ENCODE measurements at places on chromosomes 13 and 19.

DNA sequence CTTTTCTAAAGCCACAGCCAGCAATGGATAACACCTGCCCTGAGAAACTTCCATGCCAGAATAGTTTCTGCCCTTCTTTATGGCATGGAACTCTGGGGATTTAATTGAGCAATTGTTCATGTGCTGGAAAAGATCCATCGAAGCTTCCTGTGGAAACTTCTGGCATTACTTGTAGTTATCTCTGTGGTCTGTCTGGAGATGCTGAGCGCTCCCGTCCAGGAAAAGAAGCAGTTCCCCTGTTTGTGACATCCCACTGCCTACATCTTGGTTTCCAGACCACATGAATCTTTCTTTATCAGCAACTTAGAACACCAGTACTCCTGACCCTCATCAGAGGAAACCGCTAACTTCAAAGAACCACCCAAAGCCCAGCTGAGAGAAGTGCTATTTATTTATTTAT is 24.6 kb downstream of the FLT1 start:
- DNase-seq, result no peak

DNA sequence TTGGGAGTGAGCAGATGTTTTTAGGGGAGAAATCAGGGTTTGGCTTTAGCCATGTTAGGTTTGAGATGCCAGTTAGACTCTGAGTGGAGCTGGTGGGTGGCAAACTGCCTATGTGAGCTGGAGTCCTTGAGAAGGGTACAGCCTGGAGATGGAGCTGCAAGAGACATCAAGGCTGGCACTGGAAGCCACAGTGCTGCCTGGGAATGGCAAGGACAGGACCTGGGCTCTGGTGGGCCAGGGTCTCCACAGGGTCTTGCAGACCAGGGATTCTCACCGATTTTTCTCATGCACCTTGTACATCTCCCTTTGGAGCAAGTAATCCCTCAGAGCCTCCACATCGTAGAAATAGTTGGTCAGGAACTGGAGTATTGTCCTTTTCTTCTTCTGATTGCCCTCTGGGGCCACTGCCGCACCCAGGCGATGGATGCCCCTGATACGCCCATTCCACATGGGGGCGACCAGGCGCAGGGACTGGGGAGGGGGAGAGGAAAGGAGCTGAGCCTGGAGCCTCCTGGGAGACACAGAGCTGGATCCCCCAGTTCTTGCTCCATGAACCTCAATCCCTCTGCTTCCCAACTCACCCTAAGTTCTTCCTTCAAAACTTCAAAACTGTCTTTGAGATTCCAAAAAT is 1.7 kb downstream of the DMAC2 start:
- no peak for DNase-seq

- DNase-seq, result no peak
Measured at GRCh38 chr13:28041501-28041900, 53.0 kb upstream of the URAD start.

DNA sequence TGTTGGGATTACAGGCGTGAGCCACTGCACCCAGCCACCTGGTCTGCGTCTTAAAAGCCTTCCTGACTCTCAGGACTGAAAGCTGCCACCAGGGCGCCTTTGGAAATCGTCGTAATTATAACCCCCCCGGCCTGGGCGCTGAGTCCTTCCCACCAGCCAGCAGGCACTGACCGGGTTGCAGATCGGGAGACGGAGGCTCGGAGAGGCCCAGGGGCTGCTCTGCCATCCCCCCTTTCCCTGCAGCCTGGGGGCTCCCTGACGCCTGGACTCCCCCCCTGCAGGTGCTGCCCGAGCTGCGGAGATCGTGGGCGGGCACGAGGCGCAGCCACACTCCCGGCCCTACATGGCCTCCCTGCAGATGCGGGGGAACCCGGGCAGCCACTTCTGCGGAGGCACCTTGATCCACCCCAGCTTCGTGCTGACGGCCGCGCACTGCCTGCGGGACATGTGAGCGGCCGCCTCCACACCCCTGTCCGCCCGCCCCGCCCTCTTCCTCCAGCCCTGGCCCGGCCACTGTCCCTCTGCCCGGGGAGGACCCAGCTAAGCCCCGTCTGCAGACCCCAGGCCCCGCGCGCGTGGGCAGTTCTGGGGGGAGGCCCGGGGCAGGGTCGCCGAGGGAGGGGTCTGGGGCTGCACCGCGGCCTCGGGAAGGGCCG is 2.5 kb downstream of the PRTN3 start:
- no peak for DNase-seq

GRCh38 chr19:11814700-11815035 is 595 bp downstream of the ZNF440 start:
- no peak for DNase-seq

DNA sequence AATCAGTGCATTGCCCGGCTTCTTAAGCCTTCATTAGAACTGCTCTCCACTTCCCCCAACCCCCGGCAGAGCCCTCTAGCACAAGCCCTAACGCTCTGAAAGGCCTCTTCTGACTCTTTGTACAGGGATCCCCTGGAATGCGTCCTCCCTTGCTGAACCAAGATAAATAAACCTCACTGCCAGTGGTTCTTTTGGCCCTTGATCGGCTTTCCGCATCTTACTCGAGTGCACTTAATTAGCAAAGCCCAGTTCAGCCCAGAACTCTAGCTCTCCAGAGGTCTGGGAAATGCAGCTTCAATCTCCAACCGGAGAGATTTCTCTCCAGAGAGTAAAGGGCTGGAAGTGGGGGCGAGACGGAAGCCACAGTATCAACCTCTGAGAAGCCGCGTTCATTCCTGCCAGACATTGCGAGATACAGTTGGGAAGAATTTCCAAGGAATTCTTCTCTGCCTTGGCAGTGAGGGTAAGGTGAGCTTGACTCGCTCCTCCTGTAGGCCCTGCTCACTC is 8.7 kb upstream of the ZNF444 start:
- no peak for DNase-seq

DNA sequence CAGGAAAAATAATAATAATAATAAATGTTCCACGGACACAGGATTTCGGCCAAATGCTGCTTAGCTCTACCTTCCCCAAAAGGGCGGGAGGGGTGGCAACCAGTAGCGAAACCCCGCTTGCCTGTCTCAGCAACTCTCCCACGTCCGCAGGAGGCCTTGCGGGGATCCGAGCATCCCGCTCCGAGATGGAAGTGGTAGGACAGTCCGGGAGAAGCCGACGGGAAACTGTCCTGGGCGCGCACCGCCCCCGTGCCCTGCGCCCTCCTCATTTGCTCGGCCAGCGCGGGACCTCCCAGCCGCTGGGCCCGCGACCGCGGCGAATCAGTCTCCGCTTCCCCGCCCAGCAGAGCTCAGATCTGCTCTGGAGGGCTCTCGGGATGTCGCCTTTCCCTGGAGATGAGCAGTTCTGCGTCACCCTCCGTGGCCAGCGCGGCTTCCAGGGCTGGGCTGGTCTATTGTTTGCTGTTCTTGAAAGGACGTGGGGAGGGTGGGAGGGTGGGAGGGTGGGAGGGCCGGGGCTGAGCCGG is 48.9 kb upstream of the PABPC3 start:
- peak; percentile 31 for DNase-seq

DNA sequence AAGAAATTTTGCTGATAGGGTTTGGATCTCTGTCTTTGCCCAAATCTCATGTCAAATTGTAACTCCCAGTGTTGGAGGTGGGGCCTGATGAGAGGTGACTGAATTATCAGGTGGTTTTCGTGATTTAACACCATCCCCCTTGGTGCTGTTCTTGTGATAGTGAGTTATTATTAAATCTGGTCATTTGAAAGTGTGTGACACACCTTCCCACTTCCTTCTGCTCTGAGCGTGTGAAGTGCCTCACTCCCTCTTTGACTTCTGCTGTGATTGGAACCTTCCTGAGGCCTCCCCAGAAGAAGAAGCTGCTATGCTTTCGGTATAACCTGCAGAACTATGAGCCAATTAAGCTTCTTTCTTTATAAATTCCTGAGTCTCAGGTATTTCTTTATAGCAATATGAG is 632.0 kb downstream of the SLITRK5 start:
- no peak for DNase-seq

DNA sequence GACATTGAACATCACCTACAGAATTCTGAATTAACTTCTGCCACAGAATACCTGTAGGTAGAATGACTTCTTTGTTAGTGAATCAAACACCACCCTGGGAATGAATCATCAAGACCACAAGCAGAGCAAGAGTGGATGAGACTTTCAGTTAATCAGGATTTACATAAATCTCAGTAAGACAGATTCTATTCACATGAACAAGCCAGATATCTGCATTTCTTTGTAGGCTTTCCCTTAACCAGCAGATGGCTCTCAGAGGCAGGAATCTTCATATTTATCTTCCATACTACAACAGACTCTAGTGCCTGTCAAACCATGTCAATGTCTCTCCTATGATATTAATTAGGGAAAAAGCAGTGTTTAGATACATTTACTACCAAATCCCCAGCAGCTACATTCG is 412.1 kb downstream of the KLF12 start:
- no peak for DNase-seq

- no peak for DNase-seq
Measured at GRCh38 chr19:47786566-47786965, 8.1 kb downstream of the SELENOW start.

GRCh38 chr19:46840498-46840942 is 10.1 kb downstream of the AP2S1 start:
- DNase-seq, result no peak

DNA sequence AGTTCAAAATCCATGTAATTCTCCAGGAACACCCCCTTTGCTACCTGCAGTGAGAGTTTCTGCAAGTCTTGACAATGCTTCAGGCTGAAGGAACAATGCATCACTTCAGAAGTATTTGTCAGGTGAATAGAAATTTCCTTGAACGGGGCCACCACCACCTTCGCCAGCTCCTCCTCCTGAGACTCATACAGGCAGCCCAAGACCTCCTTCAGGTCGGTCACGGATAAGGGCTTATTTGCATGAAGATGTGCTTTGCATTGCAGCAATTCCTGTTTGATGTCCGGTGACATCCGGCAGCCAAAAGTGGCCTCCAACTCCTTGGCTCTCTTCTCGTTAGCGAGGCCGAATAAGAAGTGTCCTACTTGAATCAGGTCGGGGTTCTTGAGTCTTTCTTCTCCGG is 8.4 kb downstream of the NLRP7 start:
- DNase-seq, result no peak

- no peak for DNase-seq
Measured at GRCh38 chr13:73693215-73693614, 441.0 kb downstream of the KLF12 start.

DNA sequence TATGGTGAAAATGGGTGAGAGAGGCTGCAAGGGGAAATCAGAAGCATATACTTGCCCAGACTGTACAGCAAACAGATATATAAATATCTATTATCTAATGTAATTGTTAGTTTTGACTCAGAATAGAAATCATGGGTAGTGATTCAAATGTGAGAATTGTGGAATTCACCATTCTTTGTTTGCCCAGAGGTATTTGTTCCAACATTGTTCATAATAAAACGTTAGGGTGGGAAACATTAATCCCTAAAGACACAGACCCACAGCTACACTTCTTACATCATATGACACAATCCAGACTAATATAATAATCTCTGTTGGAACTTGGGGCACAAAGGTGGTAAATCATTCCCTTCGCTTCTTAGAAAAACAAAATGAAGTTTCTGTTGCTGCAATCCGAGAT is 646.5 kb upstream of the SLITRK6 start:
- DNase-seq, result no peak

GRCh38 chr19:13094106-13094504 is 8.6 kb downstream of the LYL1 start:
- no peak for DNase-seq

GRCh38 chr13:106595625-106596024 is 27.7 kb upstream of the ARGLU1 start:
- no peak for DNase-seq

Measured in D721Med (cell line).